ENCODE measurements at places on chromosomes 1 and 21.

DNA sequence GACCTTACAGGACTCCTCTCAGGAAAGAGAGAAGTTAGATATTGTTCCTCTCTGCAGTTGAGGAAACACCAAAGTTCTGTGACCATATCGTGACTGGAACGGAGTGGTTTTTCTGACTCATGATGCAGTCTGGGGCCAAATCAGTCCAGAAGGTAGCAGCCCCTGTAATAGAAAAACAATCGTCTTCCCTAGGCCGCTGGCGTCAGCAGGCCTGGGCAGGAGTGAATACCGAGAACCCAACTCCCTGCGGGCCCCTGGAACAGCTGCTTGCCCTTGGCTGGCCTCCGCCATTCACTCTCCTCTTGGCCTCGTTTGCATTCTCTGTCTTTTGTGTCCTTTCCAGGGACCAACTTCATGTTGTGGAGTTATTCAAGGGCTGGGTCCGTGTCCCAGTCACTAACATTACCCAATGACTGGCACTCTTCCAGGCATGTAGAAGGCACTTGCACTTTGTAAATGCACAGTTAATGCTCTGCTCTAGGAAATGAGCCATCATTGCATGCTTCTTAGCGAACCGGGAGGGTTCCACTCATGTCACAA, 10.9 kb upstream of the CD101 start:
- DNase-seq = no peak

DNA sequence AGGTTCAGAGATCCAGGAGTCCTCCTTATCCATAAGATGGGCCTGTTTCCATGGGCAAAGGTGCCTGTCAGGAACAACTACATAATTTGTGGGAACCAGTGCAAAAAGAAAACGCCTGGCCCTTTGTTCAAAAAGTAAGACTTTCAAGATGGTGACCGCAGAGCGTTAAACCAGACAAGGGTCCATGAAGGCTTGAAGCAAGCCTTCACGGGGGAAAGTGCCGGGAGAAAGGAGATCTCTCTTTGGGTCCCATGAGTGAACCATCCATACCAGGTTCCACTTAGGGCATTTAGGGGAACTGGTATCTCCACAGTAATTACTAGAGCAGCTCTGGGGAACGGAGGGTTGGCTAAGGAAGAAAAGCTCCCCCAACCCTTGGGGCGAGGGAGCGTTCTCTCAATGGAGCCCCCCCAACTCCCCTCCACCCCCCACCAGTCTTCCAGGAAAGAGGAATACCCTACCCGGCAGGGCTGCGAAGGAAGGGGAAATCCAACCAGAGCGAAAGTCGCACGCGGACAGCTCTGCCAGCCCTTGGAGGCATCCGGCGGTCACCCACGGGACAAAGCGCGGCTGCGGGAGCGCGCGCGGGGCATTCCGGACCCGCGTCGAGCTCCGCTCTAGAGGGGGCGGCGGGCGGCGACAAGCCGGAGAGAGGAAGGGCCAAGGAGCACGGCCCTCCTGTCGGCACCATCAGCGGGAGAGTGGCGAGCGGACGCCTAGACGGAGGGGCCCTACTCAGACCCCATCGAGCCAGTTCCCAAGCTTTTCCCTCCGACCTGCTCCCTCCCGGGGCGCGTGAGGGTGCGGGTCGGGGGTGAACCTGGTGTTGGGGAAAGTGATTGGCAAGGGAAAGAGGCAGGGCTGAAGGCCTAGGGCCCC, 687 bp upstream of the RASSF5 start:
- no peak for DNase-seq

- no peak for DNase-seq
Measured at GRCh38 chr1:175823406-175823805, 80.0 kb upstream of the TNR start.

- DNase-seq = no peak
Measured at GRCh38 chr1:118275472-118276115, 90.6 kb upstream of the SPAG17 start.

GRCh38 chr1:35561972-35562680, 4.5 kb downstream of the NCDN start:
- no peak for DNase-seq

DNA sequence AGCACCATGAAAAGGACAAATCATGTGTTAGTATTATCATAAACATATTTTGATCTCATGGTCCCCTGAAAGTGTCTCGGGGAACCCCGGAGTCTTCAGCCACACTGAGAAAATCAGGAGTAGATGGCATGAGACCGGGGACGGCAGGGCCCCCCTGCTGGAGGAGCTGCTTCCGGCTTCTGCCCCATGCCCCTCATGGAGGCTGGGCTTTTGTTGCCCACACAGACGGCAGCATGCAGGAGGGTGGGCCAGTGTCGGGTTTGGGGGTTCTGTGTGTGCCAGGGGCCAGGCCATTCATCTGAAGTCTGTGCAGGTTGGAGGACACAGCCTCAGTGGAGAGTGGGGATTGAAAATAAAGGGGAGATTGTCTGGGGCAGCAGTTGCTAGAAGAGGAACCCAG, 75.1 kb upstream of the CD34 start:
- no peak for DNase-seq

- DNase-seq = peak; percentile 72
Measured at GRCh38 chr1:223765719-223766340, 53.5 kb downstream of the CAPN2 start.

DNA sequence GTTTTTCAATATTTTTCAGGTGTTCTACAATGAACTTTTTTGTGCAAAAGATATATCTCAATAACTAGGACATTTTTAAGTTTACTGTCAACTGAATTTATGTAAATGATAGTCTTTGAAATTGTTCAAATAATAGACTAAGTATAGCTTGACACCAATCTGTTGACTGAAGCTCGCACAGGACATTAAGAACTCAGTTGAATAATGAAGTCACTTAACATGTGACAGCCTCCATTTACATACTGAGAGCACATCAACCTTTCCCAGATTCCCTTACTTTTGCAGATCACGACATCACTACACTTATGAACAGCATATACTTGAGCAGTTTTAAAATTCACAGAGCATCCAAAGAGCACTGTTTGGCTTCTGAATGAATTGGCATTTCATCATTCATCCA, 268.2 kb downstream of the LRRC7 start:
- no peak for DNase-seq

GRCh38 chr21:38984568-38984967, 178.8 kb downstream of the ETS2 start:
- DNase-seq = no peak

GRCh38 chr1:212013672-212014071, 21.7 kb downstream of the INTS7 start:
- DNase-seq = no peak

DNA sequence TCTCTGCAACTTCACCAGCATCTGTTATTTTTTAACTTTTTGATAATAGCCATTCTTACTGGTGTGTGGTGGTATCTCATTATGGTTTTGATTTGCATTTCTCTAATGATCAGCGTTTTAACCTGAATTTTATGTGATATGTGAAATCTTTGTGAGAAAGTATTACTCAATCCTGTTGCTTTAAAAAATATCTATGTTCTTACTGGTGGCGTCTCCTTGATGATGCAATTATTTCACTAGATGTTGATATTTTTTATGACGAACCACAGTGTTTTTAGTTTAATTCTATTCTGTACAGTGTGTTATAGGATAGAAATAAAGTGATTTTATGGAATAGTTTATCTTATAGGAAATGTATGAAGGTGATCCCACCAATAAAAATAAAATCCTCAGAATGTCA, 54.7 kb upstream of the GPR88 start:
- DNase-seq = no peak

DNA sequence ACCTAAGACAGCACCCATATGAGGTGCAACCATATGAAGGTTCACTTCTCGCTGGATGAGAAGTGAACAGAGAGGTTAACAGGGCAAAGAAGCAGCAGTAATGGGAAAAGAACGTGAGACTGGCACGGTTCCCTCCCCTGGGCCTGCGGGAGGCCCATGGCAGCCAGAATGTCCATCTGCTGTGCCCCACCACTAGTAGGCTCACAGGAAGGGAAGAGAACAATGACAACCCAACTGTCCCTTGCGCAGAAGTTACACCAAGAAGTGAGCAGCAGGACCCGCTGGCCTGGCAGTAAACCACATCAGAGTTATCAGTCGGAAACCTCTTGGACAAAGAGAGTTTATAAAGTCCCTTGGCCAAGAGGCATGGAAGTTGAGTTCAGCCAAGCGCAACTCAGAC, 11.3 kb downstream of the HIVEP3 start:
- DNase-seq = no peak

- no peak for DNase-seq
Measured at GRCh38 chr1:3242408-3243260, 173.6 kb downstream of the PRDM16 start.

GRCh38 chr1:221708076-221708571, 33.8 kb downstream of the DUSP10 start:
- DNase-seq = peak; percentile 32

DNA sequence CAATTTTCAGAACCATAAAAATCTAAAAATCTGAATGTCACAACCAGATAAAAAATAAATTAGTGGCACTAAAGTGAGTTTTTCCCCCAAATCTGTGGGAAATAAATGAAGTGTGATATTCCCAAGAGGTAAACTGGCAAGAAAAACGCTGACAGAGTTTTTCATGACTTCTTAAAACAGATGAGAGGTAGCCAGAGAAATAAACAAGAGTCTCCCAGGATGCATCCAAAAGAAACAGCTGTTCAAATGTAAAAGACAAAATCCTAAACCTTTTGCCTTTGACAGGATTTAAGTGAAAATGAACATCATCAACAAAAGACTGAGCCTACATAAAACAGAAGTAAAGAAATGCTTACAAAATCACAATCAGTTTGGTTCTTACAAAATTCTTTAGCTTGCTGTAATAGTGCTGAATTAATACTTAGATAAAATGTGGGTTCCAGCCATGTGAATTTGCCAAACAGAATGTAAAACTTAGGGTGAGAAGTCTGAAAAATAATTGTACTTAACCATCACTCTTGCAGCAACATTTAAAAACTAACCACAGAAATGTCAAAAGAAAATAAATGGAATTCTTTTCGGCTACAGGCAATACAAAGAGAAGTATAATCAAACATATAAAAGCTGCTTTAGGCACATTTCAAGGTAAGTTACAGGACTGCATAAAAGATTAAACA, 133.6 kb downstream of the EIF4G3 start:
- no peak for DNase-seq

GRCh38 chr1:157403608-157404007, 148.7 kb downstream of the FCRL5 start:
- no peak for DNase-seq

GRCh38 chr1:203559523-203559922, 65.6 kb downstream of the OPTC start:
- DNase-seq = no peak

- no peak for DNase-seq
Measured at GRCh38 chr1:84703431-84703830, 13.2 kb upstream of the SSX2IP start.

DNA sequence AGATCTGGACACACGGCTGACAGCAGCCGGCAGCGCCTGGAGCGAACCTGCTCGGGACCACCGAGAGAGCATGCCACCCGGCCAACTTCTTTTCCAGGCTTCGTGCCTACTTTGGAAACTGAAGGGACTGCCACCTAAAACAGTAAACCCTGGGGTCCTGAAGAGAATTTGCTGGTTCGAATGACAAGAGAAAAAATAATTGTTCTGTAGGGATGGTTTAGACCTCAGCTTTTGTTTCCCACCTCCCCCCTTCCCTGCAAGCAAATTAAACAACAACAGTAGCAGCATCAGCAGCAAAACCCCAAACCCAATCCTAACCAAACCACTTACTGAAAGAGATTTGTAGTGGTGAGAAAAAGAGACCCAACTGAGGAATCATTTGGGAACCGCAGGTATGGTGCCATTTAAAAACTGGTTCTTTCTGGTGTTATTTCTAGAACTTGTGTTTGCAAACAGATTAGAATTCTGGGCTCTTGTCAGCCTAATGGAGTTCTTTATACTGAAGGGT, 105.6 kb downstream of the LEPR start:
- DNase-seq = no peak

DNA sequence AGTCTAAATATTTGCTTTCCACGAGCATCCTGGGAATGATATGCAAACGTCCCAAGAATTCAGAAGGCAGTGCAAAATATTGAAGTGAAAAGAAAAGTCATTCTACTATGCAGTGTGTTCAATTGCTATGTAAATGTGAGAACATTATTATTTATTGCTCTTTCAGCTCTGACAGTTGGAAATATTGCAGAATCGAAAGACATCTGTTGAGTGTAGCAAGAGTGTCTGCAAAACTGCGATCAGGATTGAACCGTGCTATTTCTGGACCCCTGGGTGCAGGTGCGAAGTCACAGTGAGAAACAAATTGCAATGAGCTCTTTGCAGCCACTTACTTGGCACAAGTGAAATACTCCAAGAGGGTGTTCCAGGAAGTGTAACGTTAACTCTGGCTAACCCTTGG, 566.4 kb downstream of the AJAP1 start:
- no peak for DNase-seq

DNA sequence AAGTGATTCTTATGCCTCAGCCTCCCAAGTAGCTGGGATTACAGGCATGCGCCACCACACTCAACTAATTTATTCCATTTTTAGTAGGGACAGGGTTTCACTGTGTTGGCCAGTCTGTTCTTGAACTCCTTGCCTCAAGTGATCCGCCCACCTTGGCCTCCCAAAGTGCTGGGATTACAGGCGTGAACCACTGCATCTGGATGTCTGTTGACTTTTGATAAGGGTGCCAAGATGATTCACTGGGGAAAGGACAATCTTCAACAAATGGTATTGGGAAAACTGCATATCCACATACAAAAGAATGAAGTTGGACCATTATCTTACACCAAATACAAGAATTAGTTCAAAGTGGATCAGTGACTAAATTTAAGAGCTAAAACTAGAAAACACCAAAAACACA, 19.8 kb downstream of the RO60 start:
- DNase-seq = no peak

GRCh38 chr1:161192476-161193465, 6.1 kb downstream of the ADAMTS4 start:
- no peak for DNase-seq

- no peak for DNase-seq
Measured at GRCh38 chr1:224377676-224378006, 21.0 kb downstream of the CNIH4 start.

DNA sequence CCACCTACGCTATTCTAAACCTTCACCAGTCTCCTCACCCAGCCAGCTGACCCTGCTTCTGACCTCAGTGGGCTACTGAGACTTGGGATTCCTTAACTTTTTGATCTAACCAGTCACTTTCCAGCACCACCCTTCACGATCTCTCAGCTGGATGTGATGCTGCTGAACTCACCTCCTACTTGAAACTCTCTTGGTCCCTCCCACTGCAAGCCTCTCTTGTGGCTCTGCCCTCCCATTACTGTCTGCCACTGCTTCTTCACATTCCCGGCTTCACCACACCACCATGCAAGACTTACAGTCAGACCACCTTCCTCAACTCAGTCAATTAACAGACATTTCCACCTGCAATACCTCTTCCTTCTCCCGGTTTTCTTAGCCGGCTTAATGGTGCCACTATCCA, 6.3 kb downstream of the TAF5L start:
- no peak for DNase-seq

GRCh38 chr1:83961571-83962295, 37.2 kb downstream of the TTLL7 start:
- no peak for DNase-seq

GRCh38 chr1:30952098-30952497, 43.5 kb upstream of the SDC3 start:
- no peak for DNase-seq

GRCh38 chr1:168980656-168981055, 125.8 kb upstream of the ATP1B1 start:
- no peak for DNase-seq

All from C1 segment of cervical spinal cord (tissue), 14 donors.